ENCODE measurements at places on chromosomes 5 and 9. TPM values are rescaled to one million over a fixed set of nuclear protein-coding genes. Genes with fewer than 3 reads are reported as not detected.

DNA sequence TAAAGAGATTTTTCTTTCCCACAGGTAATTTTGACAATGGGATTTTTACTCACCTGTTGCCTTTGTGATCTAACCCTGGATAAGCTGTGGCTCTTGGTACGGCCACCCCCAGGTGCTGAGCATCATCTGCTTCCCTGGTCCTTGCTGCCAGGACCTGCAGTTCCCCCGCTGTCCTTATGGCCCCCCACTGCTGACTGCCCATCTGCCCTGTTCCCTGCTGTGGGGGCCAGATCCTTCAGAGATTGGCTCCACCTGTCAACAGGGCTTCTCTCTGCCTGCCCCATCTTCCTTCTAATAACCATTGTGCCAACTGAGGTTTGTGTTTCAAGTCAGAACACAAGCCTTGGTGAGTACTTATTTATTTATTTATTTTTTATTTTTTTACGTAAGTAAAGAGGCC lies 183.3 kb downstream of the MAPKAP1 start:
- DNase-seq, result no peak

GRCh38 chr5:9282211-9282610 lies 263.7 kb downstream of the SEMA5A start:
- no peak for DNase-seq

DNA sequence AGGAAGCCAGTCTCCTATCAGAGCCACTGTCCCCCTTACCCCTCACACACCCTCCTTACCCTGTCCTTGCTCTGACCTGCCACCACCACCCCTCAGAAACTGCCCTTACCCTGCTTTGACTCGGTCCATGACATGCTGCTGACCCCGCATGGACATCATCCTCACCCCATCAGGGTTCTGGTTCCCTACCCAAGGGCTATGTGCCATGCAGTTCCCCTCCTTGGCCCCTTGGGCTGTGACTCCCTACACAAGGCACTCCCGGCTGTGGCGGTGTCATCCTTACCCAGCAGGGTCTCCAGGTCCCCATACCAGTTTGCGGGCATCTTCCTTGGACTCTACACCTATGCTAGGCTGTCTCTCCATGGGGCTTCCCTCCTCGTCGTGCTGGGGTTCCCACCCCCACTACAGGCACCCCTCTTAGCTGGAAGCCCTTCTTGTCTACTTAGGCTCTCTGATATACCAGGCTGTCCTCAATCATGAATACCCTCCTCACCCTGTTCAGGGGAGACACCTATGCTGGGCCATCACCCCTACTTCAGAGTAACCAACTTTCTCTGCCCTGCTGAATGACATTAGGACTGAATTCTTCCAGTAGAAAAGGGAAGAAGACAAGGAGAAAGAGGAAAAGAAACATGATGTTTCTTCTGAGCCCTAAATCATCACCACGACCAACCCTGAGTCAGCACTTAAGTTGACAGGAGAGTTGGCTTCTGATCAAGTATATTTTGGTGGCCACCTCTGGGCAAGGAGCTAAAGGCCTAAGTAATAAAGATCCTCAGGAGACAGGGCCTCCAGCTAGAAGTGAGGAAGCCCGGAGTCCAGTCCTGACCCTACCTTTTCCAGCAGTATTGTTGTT lies 115.2 kb downstream of the GCNT1 start:
- DNase-seq, result no peak

DNA sequence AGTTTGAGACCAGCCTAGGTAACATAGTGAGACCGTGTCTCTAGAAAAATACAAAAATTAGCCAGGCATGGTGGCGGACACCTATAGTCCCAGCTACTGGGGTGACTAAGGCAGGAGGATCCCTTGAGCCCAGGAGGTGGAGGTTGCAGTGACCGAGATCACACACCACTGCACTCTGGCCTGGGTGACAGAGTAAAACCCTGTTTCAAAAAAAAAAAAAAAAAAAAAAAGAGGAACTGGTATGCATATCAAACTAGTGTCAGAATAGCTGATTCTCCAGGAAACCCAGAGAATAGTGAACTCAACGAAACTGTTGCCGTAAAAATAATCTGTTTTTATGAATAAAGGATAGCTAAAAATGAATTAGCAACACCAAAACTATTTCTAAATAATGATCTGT lies 126.6 kb upstream of the BASP1 start:
- DNase-seq, result no peak

DNA sequence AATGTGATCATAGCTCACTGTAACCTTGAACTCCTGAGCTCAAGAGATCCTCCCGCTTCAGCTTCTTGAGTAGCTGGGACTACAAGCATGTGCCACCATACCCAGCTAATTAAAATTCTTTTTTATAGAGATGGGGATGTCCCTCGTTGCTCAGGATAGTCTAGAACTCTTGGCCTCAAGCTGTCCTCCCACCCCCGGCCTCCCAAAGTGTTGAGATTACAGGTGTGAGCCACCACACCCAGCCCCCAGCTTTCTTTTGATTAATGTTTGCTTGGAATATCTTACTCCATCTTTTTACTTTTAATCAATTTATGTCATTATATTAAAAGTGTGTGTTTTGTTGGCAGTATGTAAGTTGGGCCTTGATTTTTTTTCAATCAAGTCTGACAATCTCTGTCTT lies 59.4 kb upstream of the EXOC3 start:
- no peak for DNase-seq

DNA sequence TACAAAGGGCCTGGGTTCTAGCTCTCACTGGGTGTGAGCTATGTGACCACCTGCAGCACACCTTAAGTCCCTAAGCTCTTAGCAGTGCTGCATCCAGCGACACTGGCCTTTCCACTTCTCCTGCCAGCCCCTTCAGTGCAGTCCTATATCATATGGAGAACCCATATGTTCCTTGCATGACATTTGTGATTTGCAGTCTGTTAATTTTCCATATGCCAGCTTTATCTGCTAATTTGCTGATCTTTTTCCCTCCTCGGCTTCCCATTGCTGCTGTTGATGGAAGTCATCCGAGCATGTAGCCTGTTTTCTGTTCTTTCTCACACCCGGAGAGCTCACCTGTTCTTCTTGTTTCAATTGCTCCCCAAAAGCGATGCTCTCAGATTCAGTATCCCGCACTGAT lies 23.2 kb downstream of the PRDM6 start:
- no peak for DNase-seq

DNA sequence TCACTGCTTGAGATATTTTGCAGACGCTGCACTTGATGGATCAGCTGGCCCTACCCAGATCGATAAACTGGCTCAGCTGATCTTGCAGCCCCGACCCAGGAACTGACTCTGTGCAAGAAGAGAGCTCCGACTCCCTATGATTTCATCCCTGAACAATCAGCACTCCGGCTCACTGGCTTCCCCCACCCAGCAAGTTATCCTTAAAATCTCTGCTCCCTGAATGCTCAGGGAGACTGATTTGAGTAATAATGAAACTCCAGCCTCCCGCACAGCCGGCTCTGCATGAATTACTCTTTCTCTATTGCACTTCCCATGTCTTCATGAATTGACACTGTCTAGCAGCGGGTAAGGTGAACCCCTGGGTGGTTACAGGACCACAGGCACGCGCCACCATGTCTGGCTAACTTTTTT lies 16.9 kb upstream of the NANS start:
- no peak for DNase-seq

GRCh38 chr5:166431456-166431855 lies 1860.0 kb upstream of the WWC1 start:
- no peak for DNase-seq

DNA sequence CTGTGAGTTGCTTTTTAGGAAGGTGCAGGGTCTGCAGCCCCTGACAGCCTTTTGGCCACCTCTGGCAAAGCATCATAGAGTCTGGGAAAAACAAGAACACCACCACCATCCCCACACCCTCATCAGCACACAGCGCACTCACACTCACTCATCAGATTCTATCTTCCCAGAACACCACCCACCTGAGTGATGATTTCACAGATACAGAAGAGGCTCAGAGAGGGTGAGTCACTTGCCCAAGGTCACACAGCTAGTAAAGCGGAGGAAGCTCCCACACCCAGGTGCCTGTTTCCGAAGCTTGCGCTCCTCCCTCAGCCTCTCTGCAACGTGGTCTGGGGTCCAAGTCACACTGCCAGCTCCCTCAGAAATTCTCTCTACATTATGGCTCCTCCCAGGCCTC lies 41.8 kb upstream of the HRH2 start:
- DNase-seq, result no peak

GRCh38 chr9:97529363-97530076 lies 28.1 kb downstream of the TMOD1 start:
- peak; percentile 73 for DNase-seq

SLC34A1 gene
- not detected for polyA plus RNA-seq

DNA sequence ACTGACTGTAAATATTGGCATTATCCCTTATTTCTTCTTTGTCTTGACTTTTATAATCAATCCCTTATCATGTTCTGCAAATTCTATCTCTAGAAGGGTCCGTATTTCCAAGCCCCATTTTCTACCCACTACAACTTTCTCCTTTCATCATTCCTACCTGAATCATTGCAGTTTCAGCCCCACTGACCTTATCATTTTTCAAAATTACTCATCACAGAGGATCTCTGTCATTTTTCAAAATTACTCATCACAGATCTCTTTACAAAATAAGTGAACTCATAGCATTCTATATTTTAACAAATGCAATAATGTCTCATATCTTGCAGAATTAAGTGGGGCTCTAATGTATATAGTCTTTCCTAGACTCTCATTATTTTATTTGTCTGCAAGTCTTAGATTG lies 256.9 kb upstream of the COX7C start:
- DNase-seq, result no peak
